NCI-H226 (cell line): ENCODE measurements at places on chromosomes 3 and 15.
A peak's percentile ranks its signal among the peaks of the same experiment; 100 is the strongest.

DNA sequence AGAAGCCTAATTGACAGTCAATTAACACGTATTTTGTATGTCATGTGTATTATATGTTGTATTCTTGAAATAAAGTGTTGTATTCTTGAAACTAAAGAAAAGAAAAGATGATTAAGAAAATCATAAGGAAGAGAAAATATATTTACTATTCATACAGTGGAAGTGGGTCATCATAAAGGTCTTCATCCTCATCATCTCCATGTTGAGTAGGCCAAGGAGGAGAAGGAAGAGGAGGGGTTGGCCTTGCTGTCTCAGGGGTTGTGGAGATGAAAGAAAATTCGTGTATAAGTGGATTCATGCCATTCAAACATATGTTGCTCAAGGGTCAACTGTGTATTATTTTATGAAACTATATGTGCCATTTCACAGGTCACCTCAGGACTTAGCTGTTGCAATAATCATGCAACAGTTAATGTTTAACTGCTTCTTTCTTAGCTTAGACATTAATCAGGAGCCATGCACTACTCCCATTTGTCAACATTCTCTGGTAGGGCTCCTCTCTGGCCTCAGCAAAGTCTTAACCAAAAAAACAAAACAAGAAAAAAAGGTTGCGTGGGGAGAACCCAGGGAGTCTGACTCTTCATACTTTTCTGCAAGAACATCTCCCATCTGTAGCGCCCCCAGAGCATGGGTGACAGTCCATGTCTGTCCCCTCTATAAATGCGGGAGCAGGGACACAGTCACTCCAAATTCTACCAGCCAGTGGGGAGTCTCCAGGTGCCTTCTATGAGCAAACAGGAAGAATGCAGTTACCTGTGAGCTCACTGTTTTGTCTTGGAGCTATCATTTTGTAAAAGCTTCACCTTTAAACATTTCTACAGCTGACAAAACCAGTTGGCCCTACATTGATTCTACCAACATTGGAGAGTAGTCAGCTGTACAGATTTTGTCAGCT, 19.9 kb upstream of the LRRC2 start:
- DNase-seq = no peak

DNA sequence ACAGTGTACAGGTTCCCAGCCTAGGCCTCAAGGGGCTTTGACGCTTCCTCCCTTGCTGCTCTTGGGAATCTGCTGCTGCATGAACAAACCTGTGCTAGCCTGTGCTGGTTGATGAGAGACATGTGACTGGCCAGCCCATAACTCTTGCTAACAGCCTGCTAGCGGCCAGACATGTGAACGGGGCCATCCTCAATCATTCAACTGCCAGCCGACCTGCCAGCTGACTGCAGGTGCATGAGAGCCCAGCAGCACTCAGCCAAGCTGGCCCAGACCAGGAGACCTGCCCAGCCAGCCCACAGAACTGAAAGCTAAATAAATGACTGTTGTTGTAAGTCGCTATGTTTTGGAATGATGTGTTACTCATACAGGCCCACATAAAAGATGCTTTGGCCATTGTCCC, 82.4 kb upstream of the DLG1 start:
- no peak for DNase-seq

DNA sequence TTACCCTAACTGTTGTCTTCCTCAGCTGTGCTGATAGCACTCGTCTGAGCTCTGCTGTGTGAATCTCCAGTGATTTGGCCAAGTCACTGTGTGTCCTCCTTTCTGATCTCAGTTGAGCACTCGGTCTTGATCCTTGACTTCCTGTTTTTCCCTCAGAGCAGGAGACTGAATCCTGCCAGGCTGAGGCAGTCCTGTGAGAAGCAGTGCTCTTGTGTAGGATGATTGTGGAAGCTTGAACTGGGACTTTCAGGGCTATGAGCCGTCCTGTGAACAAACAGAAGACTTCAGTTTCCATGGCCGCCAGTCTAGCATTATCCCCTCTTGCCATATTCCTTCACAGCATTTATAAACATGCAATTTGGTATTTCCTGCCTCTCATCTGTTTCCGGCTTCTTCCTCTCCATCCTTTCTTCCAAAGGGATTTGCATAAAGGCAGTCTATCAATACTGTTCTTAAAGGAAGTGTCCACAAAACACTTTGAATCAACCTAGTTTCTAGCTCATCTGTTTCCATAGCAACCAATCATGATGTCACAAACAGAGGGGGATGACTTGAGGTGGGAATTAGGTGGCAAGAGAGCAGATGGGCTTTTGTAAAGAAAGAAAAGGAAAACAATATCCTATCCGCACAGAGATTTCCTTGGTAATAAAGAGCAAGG, 237.2 kb downstream of the AGBL1 start:
- DNase-seq = no peak

- DNase-seq = no peak
These were observed 3.0 kb upstream of the HDGFL3 start for GRCh38 chr15:83210619-83211018.

- DNase-seq = peak; percentile 95
These were observed 332.3 kb downstream of the FOXP1 start for GRCh38 chr3:71251156-71251775.

GRCh38 chr15:56393277-56393676, 28.1 kb downstream of the TEX9 start:
- no peak for DNase-seq

- DNase-seq = no peak
These were observed 60.6 kb upstream of the ARNT2 start for GRCh38 chr15:80343554-80343992.

DNA sequence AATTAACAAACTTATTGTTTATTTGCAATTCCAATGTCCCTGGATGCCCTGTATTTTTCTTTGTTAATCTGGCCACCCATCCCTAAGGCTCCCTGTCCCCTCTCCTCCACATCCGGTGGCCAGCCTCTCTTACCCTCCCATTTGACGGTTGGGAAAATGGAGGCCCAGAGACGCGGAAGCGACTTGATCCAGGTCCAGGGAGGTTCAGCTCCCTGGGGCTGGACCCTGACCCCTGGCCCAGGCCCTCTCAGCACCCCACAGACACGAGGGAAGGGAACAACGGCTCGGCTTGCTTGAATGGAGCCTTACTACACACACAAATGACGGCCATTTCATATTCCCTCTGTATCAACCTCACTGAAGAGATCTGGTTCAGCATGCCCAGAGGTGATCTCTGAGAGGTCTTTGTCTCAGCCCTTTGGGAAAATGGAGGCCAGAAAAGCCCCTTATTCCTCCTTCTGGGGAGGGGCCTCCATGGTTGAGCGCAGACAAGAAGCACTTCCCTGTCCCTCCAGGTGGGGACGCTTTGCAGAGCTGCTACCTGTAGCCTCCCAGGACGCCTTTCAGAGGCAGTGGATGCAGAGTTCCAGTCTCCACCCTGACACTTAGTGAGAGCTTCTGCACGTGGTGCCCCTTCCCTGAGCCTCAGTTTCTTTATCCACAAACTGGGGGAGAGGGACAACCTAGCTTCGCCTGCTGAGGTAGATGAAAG, 82.1 kb downstream of the ATP2B2 start:
- DNase-seq = no peak

GRCh38 chr3:101259485-101260341, 60.7 kb downstream of the IMPG2 start:
- DNase-seq = no peak

DNA sequence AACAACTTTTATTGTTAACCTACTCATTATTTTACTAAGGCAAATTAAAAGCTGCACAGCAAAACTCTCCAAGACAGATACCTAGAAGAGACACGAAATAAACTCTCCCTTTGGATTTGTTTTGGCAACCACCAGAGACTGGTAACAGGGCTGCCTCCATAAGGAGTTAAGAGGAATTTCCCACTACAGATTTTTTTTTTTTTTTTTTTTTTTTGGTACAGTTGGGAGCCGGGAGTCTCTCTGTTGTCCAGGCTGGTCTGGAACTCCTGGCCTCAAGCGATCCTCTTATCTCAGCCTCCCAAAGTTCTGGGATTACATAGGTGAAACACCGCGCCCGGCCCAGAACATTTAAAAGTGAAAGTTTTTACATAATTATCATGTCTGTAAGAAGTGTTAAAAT, 73.6 kb upstream of the VGLL4 start:
- peak; percentile 67 for DNase-seq

DNA sequence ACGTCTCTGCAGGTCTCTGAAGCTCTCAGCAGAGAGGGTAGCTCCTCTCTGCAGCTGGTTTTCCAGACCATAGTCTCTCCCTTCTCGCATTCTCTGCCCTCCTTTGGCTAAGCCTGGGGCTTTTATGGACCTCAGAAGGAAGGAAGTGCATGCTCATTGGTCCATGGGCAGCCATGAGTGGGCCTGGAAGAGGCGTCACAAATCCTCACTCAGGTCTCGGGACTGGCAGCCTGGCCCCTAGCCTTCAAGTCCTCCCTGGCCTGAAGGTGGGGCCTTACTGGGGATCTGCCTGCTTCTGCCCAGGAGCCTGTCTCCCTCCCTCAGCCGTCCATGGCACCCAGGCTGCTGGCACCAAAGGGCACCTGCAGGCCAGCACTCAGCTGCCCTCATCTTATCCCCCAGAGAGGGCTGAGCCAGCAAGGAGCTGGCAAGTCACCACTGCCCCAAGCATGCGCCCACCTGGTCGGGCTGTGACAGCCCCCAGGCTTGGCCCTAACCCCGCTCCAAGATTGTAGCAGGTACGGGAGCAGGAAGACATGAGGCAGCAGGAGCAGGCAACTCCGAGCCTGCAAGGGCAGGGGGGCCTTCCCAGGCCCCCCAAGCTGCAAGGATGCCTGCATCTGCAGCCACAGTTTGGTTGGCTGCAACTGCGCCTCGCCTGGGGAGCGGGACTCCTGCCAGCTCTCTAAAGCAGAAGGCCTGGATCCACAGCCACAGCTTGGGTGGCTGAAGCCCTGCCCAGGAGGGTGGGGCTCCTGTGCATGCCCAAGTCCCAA, 37.4 kb downstream of the GHSR start:
- DNase-seq = no peak

DNA sequence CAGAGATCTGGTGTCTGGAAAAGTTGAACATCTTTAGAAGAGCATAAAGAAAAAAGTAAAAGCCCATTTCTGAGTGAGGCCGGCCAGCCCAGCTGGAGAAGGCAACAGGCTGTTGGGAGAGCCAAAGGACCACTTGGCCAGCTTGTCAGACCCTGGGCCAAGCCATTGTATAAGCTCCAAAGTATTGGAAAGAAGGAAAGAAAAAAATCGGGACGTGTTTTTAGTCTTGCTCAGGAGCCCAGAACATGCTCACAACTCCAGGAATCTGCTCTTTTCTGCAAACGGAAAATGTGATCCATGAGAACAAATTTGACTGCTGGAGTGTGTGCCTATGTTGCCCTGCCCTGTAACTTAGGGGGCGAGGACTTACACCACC, 10.4 kb upstream of the CLPX start:
- no peak for DNase-seq

GRCh38 chr3:158678687-158679086, 6.2 kb upstream of the LXN start:
- no peak for DNase-seq
